RWPE1 (cell line): ENCODE measurements at places on chromosomes 11 and 22.

GRCh38 chr22:33274214-33275072 is 216.3 kb upstream of the SYN3 start:
- DNase-seq: peak; percentile 3

DNA sequence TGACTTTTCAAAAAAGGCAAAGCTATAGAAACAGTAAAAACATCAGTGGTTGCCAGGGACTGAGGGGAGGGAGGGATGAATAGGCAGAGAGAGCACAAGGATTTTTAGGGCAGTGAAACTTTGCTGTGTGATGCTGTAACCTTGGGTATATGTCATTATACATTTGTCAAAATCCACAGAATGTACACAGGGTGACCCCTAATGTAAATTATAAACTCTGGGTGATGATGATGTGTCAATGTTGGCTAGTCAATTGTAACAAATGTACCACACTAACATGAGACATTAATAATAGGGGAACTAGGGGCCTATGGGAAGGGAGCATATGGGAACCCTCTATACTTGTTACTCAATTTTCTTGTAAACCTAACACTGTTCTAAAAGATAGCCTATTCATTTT is 24.8 kb downstream of the RIBC2 start:
- no peak for DNase-seq

- DNase-seq: no peak
These were observed 3.3 kb upstream of the KCNJ11 start for GRCh38 chr11:17391493-17392355.

GRCh38 chr11:10461276-10461790 is 6.3 kb downstream of the AMPD3 start:
- no peak for DNase-seq

DNA sequence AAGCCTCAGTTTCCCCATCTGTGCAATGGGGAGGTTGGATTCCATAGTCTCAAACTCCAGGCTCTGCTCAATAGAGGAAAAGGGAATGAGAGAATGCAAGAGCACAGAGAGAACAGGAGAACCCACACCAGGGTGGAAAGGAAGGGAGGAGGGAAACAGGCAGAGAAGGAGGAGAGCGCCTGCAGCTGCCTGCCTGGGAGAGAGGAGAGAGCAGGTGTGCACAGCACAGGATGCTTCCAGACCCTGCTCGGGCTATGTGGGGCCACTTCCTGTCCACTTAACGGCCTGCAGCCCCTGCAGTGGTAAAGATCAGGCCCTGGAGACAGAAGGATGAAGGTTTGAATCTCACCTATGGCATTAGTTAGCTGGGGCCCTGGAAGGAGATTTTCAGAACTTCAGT is 12.3 kb downstream of the LRRC32 start:
- no peak for DNase-seq

DNA sequence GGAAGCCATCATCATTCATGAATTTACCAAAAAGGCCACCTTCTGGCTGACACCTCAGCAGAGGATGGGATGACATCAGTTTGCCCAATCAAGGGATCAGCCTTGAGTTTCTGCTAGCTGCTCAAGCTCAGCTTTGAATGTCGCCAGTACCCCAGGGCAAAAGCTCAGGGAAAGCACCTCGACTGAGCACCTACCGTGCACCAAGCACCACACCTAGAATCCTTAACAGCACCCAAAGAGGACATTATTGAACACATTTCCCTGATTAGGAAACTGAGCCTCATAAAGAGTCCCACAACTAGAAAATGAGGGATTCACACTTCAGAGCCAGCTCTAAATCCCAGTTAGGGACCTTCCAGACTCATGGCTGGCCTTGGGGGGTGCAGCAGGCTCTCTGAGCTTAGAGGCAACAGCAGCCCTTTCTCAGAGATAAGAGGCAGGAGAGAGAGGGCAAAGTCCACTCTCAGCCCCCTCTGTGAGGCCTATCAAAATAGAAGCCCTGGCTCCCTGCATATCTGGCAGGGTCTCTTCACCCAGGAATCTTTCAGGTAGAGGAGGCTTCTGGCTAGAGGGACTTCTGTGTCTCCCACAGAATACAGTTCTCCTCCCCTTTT is 13.4 kb upstream of the DAGLA start:
- DNase-seq: no peak

GRCh38 chr22:18111759-18112330 is 1.2 kb downstream of the TUBA8 start:
- no peak for DNase-seq

- no peak for DNase-seq
These were observed 3.2 kb downstream of the PPP6R3 start for GRCh38 chr11:68463714-68464113.

- DNase-seq: no peak
These were observed 125.0 kb downstream of the ABTB2 start for GRCh38 chr11:34232807-34233206.

GRCh38 chr11:114472661-114473060 is 33.4 kb downstream of the REXO2 start:
- DNase-seq: no peak

- DNase-seq: peak; percentile 7
These were observed 22.6 kb upstream of the ISX start for GRCh38 chr22:35043252-35043933.

DNA sequence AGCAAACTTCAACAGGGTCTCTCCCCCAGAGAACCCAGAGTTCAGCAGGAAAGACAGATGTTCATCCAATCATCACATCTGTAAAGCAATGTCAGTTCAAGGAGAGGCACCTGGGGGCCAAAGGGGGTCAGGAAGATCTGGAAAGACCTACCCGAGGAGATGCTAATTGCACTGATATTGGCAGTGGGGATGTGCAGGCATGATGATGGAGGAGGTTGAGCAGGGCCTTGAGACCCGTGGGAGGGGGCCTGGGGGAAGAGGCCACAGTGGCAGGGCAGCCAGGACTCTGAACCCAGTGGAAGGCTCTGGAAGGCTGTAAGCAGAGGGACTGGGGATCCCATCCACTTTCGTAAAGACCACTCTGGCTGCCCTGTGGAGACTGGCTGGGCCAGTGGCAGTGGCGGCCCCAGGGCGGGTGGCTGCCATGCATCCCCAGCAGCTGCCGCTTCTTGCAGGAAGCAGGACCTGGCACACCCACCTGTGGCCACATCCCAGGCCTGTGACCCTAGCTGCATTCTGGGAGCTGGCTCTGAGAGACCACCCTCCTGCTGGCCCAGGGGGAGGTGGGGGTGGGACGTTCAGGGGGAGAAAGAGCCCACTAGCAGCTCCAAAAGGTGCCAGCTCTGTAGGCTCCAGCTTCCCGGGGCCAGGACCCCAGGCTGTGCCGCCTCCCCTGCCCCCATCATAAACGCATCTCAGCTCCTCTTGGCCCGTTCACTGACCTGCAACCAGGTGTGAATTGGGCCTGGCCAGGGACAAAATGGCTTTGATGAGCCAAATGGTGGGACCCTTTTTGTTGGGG is 59.9 kb upstream of the FGF3 start:
- no peak for DNase-seq

GRCh38 chr11:17478070-17478469 is 1.4 kb upstream of the ABCC8 start:
- no peak for DNase-seq

GRCh38 chr11:27701355-27702105 is 1.3 kb upstream of the BDNF start:
- DNase-seq: peak; percentile 29

DNA sequence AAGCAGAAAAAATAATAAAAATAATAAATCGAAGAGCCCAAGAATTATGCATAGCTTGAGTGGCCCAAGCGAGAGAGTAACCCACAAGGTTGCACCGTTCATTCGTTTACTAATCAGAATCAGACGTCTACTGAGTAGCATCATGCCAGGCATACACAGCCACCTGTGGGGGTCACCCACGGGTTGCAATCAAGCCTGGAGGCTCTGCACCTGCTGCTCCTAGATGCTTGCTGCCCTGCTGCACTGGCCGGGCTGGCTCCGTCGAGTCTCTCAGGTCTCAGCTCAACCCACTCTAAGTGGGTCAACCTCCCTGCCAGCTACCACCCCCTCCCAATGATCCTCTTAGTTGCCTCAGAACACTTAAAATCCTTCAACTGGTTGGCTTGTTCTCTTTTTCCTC is 2.0 kb upstream of the TESMIN start:
- no peak for DNase-seq

DNA sequence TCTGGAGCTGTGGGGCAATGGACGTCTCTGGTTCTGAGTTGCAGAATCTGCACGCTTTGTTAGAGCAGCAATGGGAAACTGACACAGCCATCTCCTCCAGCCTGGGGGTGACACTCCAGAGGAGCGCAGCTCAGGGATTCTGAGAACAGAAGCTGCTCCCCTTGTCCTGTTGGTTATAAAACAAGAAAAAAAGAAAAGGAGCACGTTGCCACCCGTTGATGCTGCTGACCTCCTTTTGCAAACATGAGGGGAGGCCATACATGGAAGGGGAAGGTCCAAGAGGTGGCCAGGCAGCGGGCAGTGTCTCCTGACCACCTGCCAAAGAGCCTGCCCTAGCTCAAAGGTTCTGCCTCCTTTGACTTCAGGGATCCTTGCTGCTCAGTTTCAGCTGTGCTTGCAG is 61.0 kb downstream of the SPATA19 start:
- no peak for DNase-seq

GRCh38 chr22:23180301-23180892 is at the start of gene BCR:
Gene BCR (plus strand): TSS chr22:23180509. CDS start chr22:23180961, 452 bp downstream.
- DNase-seq: peak; percentile 59

DNA sequence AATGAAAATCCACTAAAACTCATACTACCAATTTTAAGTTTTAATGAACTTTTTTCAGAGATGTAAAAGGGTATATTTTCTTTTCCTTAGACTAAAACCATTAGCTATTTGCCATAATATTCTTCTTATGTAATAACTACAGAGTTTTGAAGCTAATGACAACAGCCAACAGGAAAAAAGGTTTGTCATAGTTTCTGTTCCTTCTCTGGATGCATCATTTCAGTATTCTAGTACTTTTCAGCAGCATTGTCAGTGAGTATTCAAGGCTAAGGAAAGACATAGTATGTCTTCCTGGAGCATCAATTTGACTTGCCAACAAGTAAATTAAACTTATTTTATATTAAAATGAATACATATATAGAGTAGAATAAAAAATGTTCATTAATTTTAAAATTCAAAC is 166.0 kb downstream of the METTL15 start:
- no peak for DNase-seq

DNA sequence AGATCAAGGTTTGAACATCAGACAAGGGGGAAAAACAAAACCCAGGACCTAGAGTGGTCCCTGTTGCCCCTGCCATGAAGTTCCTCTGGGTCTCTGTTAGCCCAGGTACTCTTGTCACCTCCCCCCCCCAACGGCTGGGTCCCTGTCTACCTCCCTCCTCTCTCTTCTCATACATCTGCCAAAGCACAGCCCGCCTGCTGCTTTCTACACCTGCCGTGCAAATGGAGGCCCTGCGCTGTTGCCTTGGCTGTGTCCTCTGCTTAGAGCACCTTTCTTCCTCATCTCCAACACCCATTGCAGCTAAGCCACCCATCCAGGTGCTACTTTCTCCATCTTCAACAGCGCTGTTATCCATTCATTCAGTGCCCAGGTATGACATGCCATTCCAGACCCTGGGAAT is 99.2 kb downstream of the TP53I11 start:
- DNase-seq: no peak

DNA sequence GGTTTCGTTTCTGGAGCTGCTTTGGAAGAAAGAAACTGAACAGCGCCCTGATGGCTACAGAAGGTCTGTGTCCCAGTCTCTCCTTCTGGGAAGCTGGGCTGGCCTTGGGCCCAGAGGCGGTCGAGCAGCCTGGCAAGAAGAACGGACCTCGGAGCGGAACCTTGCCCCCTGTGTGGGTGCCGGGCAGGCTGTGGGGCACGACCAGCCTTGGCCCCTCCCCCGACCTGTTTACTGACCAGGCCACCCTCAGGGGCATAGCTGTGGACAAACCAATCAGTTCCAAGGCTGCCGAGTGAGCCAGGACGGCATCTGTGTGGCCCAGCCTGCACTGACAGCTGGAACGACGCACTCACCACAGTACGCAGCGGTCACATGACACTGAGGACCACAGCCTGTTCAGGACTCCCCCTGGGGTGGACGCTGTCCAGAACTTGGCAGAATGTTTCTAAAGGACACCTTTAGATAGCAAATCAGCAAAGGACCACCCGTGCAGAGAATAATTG is 7.2 kb downstream of the PIM3 start:
- DNase-seq: no peak

DNA sequence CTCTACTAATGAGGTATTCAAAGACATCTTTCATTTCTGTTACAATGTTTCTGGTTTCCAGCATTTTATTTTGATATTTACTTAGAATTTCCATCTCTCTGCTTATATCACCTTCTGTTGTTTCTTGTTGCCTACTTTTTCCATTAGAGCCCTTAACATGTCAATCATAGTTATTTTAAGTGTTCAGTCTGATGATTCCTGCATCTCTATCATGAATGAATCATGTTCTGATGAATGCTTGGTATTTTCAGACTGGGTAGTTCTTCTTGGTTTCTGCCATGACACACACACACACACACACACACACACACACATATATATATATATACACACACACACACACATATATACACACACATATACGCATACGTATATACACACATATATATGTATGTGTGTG is 486.4 kb upstream of the ISX start:
- no peak for DNase-seq

DNA sequence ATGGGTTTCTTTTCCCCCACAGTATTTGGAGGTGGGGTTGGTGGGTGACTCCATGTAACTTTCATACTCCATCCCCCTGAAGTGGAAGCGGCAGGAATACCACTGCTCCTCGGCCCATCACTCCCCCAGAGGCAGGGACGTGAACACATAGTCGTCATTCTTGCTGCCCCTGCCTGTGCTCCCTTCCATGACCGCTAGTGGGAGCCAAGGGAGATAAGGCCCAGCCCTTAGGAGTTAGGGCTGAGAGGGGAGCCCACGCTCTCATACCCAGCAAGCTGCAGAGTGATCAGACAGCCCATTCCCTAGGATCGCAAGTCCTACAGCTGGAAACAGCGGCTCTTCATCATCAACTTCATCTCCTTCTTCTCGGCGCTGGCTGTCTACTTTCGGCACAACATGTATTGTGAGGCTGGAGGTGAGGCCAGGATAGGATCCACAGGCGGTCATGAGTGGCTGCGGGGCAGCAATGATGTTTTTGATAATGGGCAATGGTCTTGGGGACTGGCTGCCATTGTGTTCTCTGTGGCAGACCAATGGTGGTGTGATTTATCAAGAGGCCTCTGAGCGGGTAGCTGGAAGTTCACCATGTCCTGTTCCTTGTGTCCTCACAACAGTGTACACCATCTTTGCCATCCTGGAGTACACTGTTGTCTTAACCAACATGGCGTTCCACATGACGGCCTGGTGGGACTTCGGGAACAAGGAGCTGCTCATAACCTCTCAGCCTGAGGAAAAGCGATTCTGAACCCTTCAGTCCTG is 15.9 kb downstream of the RHOG start:
- no peak for DNase-seq

DNA sequence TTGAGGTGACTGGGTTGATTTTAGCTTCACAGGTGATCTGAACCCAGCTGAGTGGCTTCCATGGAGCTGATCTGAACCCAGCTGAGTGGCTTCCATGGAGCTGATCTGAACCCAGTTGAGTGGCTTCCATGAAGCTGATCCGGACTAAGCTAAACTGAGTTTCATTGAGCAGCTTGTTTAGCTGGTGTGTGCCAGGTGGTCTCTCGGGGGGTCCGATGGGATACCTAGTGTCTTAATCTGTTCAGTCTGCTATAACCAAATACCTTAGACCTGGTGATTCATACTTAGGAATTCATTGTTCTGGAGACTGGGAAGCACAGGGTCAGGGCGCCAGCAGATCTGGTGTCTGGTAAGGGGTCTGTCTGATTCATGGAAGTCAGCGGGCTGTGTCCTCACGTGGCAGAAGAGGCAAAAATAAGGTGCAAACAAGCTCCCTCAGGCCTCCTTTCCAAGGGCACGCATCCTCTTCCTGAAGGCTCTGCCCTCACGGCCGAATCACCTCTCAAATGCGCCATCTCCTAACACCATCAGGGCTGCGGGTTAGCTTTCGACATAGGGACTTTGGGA is 52.5 kb upstream of the KCNQ1OT1 start:
- peak; percentile 52 for DNase-seq
